Left renal cortex interstitium (tissue), 4 donors: ENCODE measurements at places on chromosomes 16 and 17.

- no peak for DNase-seq
Observed at GRCh38 chr16:6335072-6335471, 997.6 kb upstream of the RBFOX1 start.

DNA sequence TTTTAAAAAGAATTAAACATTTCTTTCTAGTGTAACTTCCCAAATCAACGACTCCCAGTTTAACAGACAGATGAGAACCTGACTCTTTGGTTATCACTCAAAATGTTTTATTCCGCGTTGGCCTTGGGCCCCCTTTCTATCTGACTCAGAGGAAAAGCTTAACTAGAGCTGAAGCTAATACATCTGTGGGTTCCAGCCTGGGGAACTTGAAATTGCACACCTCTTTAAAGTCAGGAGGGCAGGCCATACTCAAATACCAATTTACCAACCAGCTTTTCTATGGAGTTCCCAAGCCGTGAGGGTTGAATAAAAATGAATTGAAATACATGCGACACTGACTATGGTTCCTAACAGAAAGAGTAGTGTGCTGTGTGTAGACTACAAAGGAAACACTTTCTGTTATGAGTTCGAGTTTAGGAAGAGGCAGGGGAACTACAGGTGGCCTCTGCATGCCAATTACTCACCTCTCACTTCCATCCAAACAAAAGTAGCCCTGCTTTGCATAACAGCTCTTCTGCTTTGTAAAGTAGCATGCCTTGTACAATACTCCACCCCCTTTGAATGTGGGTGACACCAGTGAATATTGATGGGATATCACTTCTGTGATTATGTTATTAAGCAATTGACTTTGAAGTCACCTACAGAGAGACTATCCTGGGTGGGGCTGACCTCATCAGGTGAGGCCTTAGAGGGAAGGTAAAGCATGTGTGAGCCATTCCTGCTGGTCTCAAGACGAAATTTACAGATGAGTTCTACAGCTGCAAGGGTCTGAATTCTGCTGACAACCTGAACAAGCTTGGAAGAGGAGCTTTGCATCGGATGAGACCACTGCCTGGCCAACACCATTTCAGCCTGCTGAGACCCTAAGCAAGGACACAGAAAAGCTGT lies 92.1 kb downstream of the WDR59 start:
- no peak for DNase-seq

DNA sequence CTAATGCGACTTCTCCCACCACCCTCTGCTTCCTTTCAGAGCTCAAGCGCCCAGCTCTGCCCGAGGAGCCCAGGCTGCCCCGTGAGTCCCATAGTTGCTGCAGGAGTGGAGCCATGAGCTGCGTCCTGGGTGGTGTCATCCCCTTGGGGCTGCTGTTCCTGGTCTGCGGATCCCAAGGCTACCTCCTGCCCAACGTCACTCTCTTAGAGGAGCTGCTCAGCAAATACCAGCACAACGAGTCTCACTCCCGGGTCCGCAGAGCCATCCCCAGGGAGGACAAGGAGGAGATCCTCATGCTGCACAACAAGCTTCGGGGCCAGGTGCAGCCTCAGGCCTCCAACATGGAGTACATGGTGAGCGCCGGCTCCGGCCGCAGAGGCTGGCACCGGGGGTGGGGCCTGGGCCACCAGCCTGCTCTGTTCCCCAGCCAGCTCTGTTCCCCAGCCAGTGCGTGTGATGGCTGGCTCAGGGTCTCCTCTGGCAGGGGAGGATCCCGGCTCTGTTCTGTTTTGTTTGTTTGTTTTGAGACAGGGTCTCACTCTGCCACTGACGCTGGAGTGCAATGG lies 18.7 kb downstream of the CRISPLD2 start:
- DNase-seq: no peak

DNA sequence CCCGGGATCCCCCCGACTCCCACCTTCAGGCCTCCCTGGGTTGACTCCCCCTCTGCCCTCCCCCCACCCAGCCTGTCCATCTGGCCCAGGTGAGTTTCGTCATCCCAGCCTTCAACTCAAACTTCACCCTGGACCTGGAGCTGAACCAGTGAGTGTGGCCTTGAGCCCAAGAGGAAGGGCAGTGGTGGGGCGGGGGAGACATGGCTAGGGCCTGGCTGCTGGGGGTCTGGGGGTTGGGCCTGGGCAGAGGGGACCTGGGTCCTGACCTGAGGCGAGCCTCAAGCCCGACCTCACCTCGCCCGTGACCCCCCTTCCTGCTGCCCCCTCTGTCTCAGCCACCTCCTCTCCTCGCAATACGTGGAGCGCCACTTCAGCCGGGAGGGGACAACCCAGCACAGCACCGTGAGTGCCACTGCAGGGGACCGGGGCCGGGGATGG lies 10.9 kb downstream of the ADAM11 start:
- DNase-seq: no peak
